ENCODE measurements at places on chromosomes 11 and 22.

DNA sequence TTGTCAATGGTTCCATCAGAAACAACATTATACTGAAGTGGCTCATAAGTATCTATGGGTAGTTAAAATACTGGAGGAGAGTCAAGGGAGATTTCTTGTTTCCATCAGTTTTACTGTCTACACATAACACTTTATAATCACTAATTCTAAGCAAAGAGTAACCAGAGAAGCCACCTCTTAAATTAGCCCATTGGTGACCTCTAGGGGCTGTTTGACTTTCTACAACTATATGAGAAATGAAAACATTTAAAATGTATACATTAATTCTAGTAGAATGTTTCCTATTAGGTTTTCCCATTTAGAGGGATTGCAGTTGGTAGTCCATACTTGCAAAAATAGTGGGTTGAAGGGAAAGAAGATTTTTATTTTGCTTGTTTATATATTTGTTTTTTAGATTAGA is 504.3 kb downstream of the FAM181B start:
- DNase-seq = peak; percentile 4

GRCh38 chr22:47448231-47449223 is 686.1 kb downstream of the TBC1D22A start:
- DNase-seq = no peak

GRCh38 chr11:69040581-69041260 is 8.0 kb upstream of the TPCN2 start:
- no peak for DNase-seq

GRCh38 chr22:22935546-22936157 is 48.0 kb downstream of the IGLL5 start:
- DNase-seq = no peak

DNA sequence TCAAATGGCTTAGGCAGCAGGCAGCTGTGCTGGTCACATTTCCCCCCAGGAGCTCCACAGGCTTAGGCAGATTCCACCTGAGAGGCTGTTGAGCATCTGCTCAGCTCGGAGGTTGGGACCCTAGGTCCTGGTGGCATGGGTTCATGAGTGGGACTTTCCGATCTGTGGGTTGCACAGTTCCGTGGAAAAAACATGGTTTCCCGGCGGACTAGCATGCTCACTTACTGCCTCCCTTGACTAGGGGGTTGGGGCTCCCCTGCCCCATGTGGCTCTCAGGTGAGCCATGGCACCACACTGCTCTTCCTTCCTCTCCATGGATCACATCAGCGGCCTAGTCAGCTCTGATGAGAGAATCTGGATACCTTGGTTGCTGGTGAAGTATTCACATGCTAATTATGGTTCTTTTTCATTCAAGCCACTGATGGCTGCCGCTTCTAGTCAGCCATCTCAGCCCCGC is 685.1 kb downstream of the METTL15 start:
- no peak for DNase-seq
